ENCODE measurements at places on chromosomes 6 and 20.

DNA sequence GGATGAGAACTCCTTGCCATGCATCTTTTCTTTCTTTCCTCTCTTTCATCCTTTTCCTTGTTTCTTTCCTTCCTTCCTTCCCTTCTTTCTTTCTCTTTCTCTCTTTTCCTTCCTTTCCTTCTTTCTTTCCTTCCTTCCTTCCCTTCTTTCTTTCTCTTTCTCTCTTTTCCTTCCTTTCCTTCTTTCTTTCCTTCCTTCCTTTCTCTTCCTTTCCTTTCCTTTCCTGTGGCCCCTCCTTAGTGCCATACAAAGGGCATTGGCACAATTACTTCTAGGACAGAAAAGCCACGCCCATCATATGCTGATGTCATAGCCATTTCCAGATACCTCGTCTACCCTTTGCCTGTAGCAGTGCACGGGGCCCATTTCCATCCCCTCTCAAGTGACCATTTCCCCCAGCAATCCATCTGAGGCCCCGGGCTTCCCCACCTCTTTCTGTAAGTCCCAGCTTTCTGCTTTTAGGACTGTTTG, 2.2 kb upstream of the CENPB start:
- no peak for DNase-seq

DNA sequence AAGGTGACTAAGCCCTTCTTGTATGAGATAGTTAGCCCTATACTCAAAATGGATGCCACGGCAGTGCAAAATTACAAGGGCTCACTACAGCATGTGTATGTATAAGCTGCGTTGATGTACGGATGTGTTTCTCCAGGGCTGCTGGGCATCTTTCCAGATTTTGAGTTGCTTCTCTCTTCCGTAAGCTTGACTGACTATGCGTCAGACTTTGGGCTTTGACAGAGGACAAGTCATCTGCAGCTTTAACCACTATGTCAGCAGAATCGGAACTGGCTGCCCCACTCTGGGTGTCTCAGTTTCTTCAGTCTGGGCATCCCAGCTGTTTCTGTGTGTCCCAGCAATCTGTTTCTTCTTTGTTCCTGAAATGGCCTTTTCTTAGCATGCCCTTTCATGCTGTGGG, 241.6 kb downstream of the BTBD3 start:
- no peak for DNase-seq

- DNase-seq, result no peak
These were observed 3.1 kb upstream of the TFAP2B start for GRCh38 chr6:50815436-50816114.

- DNase-seq, result peak; percentile 18
These were observed 176.7 kb downstream of the BMP7 start for GRCh38 chr20:57089699-57090144.

DNA sequence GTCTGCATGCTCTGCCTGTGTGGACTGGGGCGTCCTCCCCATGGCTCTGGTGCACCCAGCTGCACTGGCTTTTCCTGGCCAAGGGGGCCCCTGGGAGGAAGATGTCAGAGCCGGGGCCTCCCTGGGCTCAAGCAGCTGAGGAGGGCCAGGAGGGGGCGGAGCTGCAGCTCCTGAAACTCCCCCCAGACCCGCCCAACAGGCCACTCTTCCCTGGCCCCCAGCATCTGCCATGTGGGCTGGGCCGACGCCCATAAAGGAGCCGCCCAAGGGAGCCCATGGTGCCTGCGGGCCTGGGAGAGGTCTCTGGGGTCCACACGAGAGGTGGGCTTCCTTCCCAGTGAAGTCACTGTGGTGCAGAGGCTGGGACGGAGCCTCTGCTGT, 4.0 kb downstream of the RBBP8NL start:
- no peak for DNase-seq

- no peak for DNase-seq
These were observed 16.7 kb downstream of the CBFA2T2 start for GRCh38 chr20:33506576-33506975.

DNA sequence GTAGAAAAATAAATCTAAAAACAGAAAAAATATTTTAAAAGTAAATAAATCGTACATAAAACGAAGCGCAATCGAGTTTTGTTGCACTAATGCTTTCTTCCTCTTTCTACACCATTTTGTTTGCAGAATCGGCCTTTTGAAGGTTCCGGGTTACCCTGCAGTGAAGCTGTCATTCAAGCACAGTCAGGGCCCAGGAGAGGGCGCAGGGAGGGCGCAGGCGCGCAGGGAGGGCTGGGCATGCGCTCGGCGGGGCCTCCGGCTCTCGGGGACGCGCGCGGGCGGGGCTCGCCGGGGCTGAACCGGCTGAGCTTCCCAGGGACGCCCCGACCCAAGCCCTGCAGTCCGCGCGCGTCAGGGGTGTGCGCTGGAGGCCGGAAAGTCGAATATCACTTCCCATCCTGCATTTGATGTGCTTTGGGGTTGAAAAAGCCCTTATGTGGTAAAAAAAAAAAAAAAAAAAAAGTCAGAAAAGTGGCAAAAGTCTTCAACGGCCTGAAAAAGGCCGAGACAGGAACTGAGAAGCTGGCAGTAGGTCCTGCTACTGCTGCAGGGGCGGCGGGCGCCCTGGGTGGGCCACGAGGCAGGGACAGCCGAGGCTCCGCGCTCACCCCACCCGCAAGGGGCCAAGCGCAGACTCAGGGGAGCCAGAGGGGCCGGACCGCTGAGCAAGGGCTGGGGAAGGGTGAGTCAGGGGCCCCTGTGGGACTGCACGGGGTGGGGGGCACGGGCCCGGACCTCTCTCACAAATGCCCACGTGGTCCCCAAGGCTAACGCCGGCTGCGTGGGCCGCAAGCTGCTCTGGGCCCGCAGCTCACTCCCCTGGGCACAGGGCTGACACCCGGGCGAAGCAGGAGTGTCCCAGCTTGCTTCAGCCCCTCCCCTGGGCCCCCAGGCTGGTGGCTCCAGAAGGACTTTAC, 40.5 kb downstream of the THBS2 start:
- DNase-seq, result peak; percentile 78

- DNase-seq, result no peak
These were observed 206.3 kb upstream of the RAB32 start for GRCh38 chr6:146337376-146337775.

GRCh38 chr6:9405369-9405768, 970.0 kb upstream of the SLC35B3 start:
- no peak for DNase-seq

DNA sequence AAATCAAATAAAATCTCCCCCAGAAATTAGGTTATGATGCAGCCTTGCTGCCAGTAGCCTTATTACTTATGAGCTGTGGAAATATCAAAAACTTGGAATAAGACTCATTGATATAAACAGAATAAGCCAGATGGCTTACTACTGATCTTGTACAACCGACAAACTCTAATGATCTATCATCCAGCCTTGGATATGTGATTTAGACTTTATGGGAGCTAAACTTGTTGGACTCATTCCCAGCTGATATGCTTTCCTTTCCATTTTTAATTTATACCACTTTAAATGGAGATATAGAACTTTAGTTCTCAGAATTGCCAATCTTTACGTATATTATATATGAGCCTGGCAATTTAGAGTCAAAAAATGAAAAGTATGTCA, 5.0 kb downstream of the UST start:
- DNase-seq, result no peak

DNA sequence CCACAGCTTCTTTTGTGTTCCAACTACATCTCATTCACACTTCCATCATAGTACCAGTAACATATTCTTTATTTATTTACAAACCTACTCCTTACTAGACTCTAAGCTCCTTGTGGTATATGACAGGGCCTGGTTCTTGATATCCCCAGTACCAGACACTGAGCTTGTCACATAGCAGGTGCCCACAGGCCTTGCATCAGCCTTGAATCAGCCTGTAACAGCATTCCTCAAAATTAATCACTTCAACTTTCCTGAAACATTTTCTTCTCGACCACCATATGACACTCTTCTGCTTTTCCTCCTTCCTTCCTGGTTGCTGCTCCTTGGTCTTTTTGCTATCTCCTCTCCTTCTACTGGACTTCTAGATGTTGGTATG, 24.7 kb upstream of the SRPK1 start:
- DNase-seq, result no peak

GRCh38 chr6:34057790-34058189, 88.1 kb downstream of the GRM4 start:
- no peak for DNase-seq

DNA sequence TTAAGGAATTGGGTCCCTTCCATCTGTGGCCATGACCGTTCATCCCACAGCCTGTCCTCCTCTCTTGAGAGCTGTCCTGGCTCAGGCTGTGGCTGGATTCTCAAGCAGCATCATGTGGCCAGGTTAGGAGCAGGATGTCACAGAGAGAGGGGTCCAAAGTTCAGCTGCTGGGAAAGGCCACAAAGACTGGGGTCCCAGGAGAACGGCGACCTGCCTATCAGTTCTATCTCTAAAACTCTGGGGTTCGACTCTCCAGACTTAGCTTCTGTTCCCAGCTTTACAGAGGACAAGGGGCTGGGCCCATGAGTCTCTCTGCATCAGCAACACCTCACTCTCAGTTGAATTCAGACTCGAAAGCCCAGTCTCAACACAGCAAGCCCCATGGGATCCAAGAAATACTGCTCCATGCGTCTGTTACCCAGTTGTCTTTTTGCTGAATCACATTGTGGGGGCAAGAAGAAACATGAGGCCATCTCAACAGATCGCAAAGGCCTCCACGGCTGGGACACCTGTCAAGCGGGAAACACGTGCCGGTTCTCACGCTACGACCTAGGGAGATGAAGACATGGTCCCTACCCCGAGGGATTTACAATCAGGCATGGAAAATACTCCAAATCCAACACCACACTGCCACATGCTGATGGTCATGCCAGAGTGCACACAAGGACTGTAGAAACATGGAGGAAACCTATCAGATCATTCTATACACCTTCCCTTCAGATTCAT, 95.4 kb downstream of the SLC22A23 start:
- DNase-seq, result no peak

DNA sequence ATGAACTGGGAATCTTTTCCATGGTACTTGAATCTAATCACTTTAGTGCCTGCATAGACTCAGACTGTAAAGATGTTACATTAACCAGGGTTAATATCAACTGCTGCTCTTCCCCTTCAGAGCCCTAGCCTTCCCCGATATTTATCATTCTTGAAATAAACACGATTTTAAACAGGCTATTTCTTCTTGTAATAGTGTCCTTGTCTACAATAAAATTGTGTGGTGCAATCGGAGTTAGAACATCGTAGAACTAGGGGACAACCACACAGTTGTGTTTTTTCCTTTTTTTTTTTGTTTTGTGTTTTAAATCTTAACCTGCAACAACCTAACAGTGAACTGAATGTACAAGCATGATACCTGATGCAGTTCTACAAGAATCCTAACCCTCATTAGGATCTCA, 4.5 kb downstream of the GJA1 start:
- DNase-seq, result no peak

DNA sequence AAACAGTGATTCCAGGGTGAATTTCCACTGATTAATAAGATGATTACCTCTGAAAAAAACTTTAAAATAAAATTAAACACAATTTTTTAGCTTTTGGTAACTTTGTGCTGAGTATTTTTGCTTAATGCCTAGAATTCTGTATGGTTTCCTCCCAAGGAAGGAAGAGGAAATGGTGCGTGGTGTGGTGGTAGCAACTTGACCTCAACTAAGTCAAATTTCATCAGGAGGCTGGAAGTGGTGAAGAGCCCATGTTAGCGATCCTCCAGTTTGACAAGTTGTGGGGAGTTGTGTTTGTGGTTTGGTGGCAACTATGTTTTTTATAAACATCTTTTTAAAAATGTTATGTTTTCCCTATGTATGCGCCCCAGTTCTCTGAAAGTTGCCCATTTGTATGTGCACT, 5.0 kb upstream of the RTF2 start:
- DNase-seq, result no peak

DNA sequence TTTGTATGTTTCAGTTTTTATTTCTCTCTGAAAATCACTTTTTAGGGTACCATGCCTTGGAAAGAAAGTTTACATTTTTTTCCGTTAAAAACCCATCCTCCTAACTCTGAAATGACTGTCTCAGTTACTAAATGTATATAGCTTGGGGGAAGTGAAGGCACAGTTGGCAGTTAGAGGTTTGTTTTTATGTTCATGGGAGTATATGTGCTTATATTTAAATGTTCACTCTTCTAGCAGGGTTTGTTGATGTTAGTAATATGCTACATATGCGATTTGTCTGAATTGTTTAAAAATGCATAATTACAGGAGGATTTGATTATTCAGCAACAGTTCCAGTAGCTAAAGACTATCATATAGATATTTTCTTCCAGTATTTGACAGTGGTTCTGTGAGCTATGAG, 31.1 kb downstream of the CDKAL1 start:
- DNase-seq, result no peak

GRCh38 chr6:57224769-57225515, 2.8 kb upstream of the RAB23 start:
- no peak for DNase-seq

- DNase-seq, result no peak
These were observed 397.4 kb downstream of the CD109 start for GRCh38 chr6:74093361-74093760.

GRCh38 chr20:34531608-34532265, 15.5 kb downstream of the DYNLRB1 start:
- DNase-seq, result no peak

DNA sequence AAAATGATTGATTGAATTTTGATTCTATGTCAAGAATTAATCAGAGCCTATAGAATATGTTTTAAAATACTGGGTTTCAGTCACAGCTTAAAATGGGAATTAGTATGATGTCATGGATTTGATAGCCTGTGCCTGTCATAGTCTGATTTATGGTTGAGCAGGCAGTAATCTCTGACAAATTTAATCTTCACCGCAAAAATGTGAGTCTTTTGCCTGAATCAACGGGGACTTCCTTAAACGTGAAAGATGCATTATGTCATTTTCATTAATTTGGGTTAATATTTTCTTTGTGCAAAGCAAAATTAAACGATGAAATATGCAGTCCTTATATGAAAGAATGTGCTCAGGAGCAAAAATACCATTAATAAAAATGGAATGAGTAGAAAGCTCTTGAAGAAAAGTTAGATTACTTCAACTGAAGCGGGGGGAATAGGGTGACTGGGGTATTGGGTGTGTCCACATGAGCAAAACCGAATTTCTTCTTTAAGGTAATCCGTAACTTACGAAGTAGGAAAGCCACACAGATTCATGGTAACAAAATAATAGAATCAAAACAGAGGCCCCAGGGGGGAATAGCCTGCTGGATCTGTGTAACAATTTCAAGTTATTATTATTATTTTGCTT, 339.6 kb upstream of the NOX3 start:
- no peak for DNase-seq

GRCh38 chr6:116156405-116157326, 30.7 kb upstream of the COL10A1 start:
- DNase-seq, result no peak
